Uterine smooth muscle cell (primary cell): ENCODE measurements at places on chromosomes 16 and 17. TPM values are rescaled to one million over a fixed set of nuclear protein-coding genes. Genes with fewer than 3 reads are reported as not detected.

SLC22A31 gene
- under 0.01 and 0.25 TPM in 2 replicates for total RNA-seq

CHD3 gene
- total RNA-seq = 135 and 232 TPM in 2 replicates

KRT15 gene
- total RNA-seq = 5.7 and 15.3 TPM in 2 replicates

WFDC1 gene
- total RNA-seq = 0.50 and 0.66 TPM in 2 replicates

KRT25 gene
- total RNA-seq = not detected in 2 replicates

CCL4 gene
- total RNA-seq = not detected in 2 replicates

KPNB1 gene
- 506 and 887 TPM in 2 replicates for total RNA-seq

METTL23 gene
- 22.0 and 23.4 TPM in 2 replicates for total RNA-seq

C16orf95 gene
- total RNA-seq = 3.5 and 5.6 TPM in 2 replicates

TP53TG3B gene
- total RNA-seq = not detected in 2 replicates

PLD6 gene
- 4.5 and 6.4 TPM in 2 replicates for total RNA-seq
